Aorta (tissue), 5 donors: ENCODE measurements at places on chromosomes 16 and 17.

DNA sequence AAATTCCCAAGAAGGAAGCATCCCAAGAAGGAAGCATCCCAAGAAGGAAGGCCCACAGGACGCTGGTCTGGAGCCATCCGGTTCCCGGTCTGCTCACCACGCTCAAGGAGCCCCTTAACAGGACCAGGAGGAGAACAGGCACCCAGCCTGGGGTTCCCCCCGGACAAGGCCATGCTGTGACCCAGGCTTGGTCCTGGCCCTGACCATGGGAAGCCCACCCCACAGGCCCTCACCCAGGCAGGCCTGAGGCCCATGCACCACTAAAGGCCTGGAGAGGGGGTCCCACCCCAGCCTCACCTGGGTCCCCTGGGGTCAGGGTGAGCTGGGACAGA, 340 bp upstream of the ENPP7 start:
- no peak for DNase-seq

- no peak for DNase-seq
These were observed 344.6 kb downstream of the SOX9 start for GRCh38 chr17:72465191-72466024.

DNA sequence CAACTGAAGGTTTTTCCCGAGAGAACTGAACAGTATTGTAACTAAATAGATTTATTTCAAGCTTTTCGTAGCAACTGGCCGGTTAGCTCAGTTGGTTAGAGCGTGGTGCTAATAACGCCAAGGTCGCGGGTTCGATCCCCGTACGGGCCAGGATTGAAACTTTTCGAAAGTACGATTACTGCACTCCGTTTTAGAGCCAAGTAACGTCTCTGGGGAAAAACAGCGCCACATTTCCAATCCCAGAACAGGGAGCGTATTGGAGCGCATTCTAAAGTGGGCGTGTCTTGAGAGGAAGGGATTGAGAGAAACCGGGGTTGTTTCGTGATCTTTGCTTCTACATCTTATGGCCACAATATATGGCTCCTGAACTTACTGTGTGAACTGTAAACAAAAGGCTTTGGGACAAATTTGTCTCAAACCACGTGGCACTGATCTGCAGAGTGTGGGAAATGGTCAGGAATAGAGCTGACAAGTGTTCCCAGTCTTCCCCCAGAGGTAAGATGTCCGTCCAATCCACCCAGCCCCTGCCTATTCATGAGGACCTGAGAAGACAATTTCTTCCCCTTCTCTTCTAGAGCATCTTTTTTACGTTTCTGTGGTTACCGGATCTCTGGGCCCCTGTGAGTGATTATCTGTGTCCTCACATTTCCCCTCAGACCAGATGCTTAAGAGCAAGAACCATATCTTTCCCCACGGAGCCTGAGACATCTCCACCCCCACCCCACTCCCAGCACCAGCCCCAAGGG, 2.3 kb downstream of the BORCS6 start:
- peak; percentile 96 for DNase-seq

DNA sequence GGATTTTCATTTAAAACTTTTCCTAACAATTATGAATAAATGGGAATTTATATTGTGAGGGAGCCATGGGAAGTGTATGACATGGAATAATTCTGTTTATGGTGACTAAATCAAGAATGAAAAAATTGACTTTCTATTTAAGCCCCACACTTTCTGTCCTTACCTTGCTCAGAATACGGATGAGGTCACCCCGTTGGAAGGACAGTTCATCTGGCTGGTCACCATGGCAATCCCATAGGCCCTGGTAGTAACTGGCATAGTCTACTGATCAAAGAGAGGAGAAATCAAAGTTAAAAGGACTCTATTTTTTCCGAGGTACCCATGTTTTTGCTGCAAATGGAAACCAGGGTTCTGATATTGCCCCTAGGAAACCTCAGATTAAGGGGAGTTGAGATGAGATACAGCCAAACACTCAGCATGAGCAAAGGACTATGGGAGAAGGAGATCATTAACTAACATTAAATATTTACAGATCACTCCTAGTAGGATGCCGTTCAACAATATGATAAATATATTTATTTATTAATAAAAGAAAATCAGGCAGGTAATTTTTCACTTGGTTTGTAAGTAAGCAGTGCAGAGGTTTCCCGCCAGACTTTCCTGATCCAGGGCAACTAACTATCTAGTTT, 54.9 kb downstream of the SNX11 start:
- DNase-seq = no peak

GRCh38 chr17:82679586-82680465, 18.7 kb downstream of the RAB40B start:
- peak; percentile 64 for DNase-seq

- DNase-seq = no peak
These were observed 1026.8 kb downstream of the CDH11 start for GRCh38 chr16:64094992-64095634.

DNA sequence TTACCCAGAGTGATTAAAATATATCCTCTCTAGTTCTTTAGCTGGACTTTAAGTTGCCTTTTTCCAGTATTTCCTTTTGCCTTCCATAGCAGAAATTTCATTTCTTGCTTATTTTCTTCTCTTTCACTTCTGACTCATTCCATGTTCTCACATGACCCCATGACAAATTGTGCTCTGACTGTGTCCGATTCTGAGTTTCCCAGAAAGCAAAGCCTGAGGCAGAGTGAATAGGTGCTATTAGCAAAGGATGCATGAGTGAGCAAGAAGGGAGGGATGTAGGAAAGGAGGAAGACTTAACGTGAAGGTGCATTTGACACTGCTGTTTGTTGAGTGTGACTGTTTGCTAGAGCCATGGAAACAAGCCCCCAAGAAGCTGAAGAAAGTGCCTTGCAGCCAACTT, 82.6 kb upstream of the CNTNAP4 start:
- no peak for DNase-seq

DNA sequence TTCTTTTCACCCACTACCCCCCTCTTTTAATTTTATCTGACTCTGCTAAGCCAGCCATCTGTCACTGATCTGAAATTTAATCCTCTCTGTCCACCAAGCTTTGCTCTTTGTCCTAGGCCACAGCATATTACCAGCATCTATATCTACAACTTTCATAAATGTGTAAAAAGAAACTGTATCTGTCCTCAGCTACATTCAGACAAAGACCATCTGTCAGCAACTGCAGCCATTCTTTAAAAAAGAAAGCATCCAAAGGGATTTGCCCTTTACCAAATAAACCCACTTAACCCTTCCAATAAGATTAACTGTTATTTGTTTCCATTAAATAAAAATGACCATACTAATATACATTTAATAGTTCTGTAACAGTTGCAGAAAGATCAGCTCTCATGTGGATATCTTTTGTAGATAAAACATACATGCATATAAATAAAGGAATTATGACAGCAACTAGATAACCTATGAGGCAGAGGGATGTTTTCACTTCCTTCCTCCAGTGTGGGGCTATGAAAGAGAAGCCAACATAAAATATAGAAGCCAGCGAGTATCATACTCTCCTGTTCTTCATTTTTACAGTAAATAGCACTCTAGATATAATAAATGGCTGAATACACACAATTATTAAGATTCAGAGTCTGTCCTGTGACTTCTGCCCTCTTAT, 602.5 kb upstream of the SALL1 start:
- no peak for DNase-seq

DNA sequence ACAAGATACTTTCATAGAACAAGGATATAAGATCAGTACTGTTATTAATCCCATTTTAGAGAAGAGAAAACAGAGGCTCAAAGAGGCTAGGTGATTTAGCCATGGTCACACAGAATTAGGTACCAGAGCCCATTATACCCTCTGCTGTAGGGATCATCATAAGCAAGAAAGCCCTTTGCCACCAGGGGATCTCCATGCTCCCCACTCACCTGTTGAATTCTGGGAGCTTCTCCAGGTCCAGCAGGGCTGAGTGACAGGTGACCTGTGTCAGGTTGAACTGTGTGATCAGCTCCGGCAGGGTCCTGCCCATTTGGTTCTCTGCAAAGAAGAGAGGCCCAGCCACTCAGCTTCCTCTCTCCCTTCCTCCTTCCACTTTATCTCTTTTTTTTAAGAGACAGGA, 22.2 kb upstream of the GGA2 start:
- no peak for DNase-seq

- peak; percentile 47 for DNase-seq
These were observed 17.8 kb downstream of the CLUH start for GRCh38 chr17:2693561-2694380.

DNA sequence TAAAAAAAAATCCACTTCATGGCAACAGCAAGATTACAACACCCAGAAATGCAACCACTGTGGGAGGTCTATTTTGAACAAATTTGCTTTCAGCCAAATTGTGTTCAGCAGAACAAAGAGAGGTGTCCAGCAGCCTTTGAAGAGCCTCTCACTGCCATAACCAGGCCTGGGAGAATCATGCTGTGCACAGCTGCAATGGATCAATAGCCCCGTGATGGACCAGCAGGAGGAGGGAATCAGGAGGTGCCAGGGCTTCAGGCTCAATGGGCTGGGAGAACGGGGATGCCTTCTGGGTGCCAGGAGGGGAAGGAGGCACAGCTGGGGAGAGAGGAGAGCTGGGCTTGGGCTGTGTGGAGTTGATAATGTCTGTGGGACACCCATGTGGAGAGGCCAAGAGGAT, 366.2 kb upstream of the EEF2KMT start:
- no peak for DNase-seq

- DNase-seq = no peak
These were observed 721.9 kb downstream of the WWOX start for GRCh38 chr16:78821335-78821734.

DNA sequence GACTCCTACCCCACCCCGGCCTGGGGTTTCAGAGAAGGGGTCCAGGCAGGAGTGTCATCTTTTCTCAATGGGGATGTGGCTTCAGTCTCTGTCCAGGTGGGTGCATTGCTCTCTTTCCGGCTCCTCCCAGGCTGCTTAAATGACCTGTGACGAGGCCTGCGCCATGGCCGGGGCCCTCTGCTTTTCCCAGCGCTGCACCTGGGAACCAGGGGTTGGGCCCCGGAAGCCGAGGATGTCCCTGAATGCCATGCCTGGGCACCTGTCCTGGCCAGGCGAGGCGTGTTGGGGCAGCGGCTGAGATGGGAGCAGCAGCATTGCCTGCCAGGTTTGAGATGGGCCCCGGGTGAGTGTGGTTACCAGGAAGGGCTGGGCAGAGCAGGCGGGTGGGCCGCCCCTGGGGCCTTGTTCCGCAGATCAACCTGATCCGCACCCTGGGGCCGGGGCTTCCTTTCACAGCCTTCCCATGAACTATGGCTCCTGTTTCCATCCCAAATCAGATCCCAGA, 147.4 kb downstream of the SEC14L1 start:
- no peak for DNase-seq

GRCh38 chr17:6800422-6801027, 24.5 kb downstream of the FBXO39 start:
- DNase-seq = no peak

- no peak for DNase-seq
These were observed 135.1 kb downstream of the CDH13 start for GRCh38 chr16:82761858-82762257.

DNA sequence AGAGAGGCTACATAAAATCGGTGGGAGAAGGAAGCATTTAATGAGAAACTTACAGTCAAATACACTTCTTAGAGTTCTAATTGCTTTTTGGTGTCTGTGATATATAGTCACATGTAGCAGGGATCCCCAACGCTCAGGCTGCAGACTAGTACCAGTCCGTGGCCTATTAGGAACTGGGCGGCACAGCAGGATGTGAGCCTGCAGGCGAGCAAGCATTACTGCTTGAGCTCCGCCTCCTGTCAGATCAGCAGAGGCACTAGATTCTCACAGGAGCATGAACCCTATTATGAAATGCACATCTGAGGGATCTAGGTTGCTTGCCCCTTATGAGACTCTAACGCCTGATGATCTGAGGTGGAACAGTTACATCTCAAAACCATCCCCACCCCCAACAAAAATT, 158.5 kb downstream of the TANC2 start:
- no peak for DNase-seq
